Stimulated activated CD4-positive, alpha-beta T cell treated with anti-CD3 and anti-CD28 coated beads, Interleukin-12 subunit alpha, Interleukin-12 subunit beta, amount 100 ng/mL, for 4 hours (primary cell): ENCODE measurements at places on chromosomes 2 and 18.

- DNase-seq: no peak
Observed at GRCh38 chr2:186125625-186126024, 360.4 kb upstream of the ZC3H15 start.

- DNase-seq: no peak
Observed at GRCh38 chr18:3350566-3351527, 88.9 kb downstream of the MYL12B start.

GRCh38 chr2:170404846-170405245 is 226.9 kb downstream of the MYO3B start:
- DNase-seq: no peak

GRCh38 chr2:28313220-28313784 is 79.4 kb upstream of the FOSL2 start:
- DNase-seq: no peak

- DNase-seq: no peak
Observed at GRCh38 chr18:12287684-12288402, 20.2 kb upstream of the TUBB6 start.

- DNase-seq: no peak
Observed at GRCh38 chr18:27713738-27714095, 463.2 kb downstream of the CDH2 start.

- no peak for DNase-seq
Observed at GRCh38 chr2:110828330-110828729, 96.0 kb downstream of the ACOXL start.

GRCh38 chr18:68414407-68414806 is 300.5 kb downstream of the TMX3 start:
- DNase-seq: no peak

DNA sequence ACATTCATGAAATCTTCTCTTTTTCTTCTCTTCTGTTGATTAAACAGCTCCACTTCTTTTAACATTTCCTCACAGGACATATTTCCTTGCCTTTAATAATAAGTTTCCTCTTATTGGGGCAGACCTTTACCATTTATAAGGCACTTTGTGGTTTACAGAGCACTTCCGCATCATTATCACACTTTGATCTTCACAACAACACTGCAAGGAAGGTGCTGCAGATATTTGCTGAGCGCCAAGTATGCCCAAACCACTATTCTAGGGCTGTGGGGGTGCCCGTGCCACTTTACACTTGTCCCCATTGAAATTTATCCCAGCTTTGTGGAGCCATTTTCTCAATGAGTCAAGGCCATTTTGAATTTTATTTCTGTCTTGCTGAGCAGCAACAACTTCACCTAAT is 246.6 kb downstream of the SS18 start:
- DNase-seq: no peak

- DNase-seq: no peak
Observed at GRCh38 chr2:238841542-238842164, 6.2 kb upstream of the TWIST2 start.

- DNase-seq: no peak
Observed at GRCh38 chr18:26546170-26546874, 2.0 kb downstream of the KCTD1 start.

- DNase-seq: no peak
Observed at GRCh38 chr2:67645280-67646138, 248.4 kb downstream of the ETAA1 start.

DNA sequence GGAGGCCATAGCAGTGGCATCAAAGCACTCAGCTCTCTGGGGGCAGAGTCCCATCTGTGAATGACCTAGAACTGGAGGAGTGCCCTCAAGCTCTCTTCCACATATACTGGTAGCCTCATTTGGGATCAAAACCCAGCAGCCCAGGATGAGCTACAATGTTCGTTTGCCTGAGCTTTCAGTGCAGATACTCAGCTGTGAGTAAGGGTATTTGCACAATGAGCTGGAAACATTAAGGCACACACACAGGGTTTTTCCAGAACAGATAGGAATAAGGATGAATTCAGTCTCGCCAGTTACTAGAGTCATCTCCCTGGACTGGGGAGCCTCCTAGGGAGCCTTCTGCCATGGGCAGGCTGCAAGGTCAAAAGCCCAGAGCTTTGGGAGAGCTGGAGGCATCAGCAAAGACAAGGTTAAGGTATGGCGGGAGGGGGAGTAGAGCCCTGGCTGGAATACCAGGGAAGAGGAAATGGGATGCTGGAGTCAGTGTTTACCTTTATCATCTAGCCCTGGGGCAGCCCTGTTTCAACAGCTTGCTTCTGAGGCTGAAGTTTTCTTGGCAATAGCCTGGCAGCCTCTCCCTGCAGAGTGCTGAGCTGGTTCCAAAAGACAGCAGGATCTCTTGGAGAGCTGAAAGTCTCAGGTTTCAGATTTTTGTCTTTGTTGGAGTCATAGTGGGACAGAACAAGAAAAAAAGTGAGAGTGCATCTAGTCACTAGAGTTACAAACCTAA is 187.7 kb downstream of the LOXHD1 start:
- DNase-seq: no peak

- no peak for DNase-seq
Observed at GRCh38 chr2:232385660-232386489, 7.3 kb downstream of the ALPP start.

DNA sequence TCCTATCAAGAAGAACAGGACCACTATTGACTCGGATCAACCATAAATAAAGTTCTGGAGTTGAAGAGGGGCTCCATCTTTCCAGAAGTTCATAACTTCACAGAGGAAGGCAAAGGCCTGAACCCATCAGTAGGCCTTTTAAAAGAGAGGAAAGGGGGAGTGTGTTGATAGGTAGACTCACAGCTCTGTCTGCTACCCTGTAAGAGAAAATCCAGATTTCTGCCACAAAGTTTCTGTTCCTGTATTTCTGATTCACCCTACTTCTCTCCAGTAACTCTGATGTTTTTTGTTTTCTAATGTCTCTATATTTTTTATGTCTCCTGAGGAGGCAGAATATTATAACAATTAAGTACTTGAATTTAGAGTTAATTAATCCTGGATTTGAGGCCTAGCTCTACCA is 564.0 kb downstream of the TNS1 start:
- no peak for DNase-seq

DNA sequence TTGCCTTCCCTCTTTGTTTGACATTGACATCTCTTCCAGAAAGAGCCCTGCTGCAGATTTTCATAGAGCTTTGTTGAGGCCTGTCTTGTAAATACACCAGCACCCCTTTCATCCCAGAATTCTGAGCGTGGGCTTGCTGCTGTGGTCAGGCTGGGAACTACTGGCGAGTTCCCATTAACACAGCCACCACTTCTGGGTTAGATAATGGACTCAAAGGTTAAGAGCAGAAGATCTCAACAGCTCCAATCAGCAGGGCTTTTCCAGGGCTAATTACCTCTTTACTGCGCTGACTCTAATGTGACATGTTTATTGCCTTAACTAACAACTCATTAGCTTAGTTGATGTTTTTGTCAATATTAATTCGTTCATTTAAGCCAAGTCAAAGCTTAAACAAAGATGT is 235.9 kb upstream of the BOD1L2 start:
- DNase-seq: no peak

DNA sequence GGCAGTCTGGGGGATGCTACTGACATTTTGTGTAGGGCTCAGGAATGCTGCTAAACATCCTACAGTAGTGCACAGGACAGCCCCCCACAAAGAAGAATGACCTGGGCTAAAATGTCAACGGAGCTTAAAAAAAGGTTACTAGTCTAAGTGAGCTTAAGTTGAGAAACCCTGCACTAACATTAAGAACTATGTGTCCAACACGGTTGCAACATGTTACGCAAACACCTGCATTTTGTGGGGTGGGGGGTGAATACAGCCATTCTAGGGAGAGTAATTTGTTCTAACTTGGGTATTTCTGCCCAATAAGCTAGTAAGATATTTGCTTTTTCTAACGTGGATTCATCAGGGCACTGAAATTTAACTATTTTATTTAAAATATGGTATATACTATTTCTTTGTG is 57.9 kb downstream of the SLC8A1 start:
- DNase-seq: no peak
